Stimulated activated CD4-positive, alpha-beta T cell treated with anti-CD3 and anti-CD28 coated beads, TNF-alpha, amount 100 ng/mL, for 24 hours (primary cell): ENCODE measurements at places on chromosomes 12 and 14.
A peak's percentile ranks its signal among the peaks of the same experiment; 100 is the strongest.

- DNase-seq: no peak
These were observed 24.0 kb downstream of the ACSM4 start for GRCh38 chr12:7327918-7328317.

- DNase-seq: no peak
These were observed 10.7 kb downstream of the MED13L start for GRCh38 chr12:116266631-116267349.

GRCh38 chr14:83217492-83217891 is 1683.8 kb upstream of the SEL1L start:
- no peak for DNase-seq

DNA sequence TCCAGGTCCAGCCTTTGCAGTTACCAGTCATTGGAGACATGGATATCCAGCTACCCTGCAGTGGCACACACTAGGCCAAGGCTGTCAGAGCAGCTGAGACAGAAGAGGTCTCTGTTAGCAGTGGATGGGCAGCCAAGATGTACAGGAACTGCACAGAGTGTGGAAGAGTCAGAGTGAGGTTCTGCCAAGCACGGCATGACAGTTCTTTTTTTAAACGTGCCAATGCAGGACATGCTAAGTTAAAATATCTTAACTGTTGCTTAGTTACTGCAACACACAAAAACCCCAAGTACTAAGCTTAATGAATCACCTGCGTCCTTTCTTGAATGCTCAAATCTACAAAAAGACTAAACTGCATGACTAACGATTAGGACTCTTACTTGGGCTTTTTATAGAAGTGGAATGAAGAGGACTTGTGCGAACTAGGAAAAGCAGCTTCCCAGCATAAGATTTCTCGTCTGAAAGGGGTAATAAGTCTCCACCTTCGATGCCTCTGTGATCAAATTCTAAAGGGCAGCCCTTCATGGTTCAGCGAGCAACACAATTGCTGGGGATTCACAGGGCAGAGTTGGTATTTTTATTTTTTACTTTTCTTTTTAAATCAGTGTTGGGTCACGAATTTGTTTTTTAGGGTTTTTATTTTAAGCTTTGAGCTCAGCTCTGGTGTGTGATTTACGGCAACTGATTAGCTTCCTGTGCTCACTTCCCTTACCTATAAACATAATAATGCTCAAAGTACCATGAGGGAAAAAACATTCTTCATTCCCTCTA is 20.6 kb downstream of the MAPK1IP1L start:
- DNase-seq: no peak

DNA sequence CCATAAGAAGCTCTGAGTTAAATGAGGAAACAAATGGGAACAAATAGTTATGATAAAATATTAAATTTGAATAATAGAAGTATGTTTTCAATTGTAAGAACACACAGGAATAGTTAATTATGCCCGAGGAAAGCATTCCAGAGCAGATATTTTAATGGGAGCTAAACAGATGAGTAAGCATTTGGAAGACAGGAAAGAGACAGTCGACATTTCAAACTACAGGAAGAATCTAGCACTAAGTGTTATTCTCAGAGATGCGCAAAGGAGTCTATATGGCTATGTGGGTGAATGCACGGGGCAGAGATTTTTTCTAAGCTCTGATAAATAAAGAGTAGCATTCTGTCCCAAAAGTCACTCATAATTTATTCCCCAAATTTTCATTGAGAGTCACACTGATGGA is 64.5 kb upstream of the SSTR1 start:
- no peak for DNase-seq

DNA sequence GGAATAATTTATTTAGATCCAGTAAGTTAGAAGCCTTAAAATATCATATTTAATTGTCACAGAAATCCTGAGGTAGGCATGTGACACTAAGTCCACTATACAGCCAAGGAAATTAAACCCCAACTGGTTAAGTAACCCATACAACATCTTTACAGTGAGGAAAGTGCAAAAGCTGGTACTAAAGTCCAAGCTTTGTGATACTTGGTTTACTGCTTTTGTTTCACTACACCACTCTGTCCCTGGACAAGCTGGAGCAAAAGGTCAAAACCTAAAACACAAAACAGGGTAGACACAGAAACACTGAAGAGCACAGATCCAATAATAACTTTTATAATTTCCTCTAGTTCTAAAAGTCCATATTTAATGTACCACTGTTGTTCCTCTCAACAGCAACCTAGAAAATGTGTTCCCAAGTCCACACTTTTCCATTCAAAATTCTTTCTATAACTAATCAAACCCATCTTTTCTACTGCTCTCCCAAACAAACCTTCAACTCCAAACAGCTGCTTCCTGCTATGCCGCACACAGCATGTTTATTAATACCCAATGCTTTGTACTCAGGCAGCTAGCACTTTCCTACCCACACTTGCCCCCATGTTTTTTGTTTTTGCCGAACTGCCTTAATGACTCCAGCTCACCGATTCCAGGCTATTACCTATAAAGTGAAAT is 90.9 kb downstream of the MED13L start:
- no peak for DNase-seq

DNA sequence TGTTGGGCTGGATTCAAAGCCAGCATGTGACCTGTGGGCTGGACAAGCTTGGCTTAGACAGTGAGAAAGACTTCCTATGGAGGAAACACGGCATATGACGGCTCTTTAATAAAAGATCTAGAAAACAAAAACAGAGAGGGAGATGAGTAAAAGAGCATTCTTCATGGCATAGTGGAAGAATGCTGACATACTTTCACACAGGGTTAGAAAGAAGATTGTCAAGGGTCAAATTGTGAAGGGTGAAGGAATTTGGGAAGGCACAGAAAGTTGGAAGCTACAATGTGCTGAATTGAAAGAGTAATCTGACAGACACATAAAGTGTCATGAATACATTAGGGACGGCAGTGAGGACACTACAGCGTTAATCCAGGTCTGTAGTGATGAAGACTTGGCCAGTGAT is 63.4 kb downstream of the GALNT4 start:
- DNase-seq: no peak

DNA sequence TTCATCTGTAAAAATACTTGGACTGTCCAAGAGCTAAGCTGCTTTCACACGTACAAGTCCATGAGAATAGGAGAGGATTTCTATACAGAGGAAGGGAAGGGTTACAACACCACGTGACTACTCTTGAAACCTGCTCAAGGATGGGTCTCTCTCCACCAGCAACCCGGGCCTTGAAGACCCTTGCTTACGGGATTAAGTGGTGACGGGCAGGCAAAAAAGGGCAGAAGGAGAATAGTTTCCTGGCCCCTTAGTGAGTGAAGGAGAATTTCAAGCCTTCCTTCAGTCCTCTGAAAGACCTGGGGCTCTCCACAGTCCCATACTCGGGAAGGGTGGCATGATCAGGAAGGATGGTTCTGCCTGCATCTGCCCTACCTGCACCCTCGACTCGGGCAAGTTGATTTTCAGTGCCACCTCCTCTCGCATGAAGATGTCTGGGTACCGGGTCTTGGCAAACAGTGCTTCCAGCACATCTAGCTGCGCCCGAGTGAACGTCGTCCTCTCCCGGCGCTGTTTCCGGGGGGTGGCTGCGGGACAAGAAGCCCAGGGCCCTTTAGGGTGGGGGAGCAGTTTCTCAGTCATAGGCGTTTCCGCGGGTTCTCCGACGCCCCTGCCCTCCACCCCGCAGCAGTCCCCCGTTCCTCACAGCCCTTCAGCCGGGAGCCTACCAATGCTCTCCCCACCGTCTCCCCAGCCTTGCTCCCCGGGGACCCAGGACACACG is 6.3 kb downstream of the OTX2 start:
- no peak for DNase-seq

DNA sequence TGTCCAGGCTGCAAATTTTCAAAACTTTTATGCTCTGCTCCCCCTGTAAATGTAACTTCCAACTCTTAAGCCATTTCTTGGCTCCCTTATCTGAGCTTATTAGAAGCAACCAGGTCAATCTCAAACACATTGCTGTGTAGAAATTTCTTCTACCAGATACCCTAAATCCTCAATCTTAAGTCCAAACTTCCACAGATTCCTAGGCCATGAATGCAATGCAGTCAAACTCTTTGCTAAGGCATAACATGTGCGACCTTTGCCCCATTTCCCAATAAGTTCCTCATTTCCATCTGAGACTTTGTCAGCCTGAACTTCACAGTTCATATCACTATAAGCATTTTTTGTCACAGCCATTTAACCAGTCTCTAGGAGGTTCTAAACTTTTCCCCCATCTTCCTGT is 64.5 kb downstream of the TMTC3 start:
- no peak for DNase-seq

GRCh38 chr12:118520214-118521035 is 144.1 kb downstream of the SUDS3 start:
- DNase-seq: no peak

- no peak for DNase-seq
These were observed 124.2 kb upstream of the TSPAN8 start for GRCh38 chr12:71282020-71282419.

- DNase-seq: no peak
These were observed 112.6 kb upstream of the FZD10 start for GRCh38 chr12:130049666-130050065.

GRCh38 chr14:76922584-76922983 is 96.4 kb downstream of the LRRC74A start:
- DNase-seq: no peak

DNA sequence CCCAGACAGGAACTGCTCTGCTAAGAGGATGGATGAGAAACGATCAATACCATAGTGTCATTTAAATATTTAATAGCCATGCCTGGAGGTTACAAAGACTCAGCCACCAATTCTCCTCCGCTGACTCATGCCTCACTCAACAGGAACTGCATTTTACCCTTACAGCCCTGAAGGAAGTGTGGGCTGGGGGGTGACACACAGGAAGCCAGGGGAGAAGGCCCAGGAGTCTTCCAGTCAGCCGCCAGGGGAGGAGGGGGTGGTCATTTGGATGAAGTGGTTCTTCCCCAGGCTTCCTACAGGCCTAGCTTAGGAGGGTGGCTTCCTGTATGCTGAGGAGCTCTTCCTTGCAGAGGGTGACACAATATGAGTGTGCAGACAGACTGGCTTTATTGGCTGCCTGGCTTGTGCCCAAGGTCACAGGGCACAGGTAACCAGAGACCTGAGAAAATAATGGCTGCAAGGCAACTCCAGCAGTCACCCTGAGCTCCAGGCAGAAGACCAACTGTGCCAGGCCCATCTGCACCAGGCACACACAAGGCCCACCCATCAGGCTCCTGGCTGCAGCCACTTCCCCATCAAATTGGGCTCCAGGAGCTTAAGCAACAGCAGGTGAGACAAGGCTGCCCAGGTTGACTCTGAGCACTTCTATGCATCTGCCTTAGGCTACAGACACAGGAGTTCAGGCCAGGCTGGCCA is 30.6 kb upstream of the RPLP0 start:
- DNase-seq: peak; percentile 83

DNA sequence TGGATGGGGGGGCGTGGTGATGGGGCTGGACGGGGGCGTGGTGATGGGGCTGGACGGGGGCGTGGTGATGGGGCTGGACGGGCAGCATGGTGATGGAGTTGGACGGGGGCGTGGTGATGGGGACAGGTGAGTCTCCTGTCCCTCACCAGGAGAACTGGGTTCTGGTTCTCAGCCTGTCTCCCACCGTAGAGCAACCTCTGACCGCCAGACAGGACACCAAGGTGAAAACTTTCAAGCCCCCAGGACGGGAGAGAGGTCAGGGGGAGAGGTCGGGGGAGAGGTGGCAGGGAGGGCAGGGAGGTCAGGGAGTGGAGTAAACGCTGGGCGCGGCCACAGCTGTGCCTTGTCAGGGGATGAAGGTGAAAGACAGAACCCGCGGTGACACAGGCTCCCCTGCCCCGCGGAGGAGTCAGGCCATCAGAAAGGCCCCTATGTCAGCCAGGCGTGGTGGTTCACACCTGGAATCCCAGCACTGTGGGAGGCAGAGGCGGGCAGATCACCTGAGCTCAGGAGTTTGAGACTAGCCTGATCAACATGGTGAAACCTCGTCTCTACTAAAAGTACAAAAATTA is 84.6 kb downstream of the GALNT9 start:
- no peak for DNase-seq

GRCh38 chr12:108839018-108839889 is 18.1 kb downstream of the SSH1 start:
- DNase-seq: no peak

- DNase-seq: no peak
These were observed 32.9 kb upstream of the SPTLC2 start for GRCh38 chr14:77649326-77649725.
